ENCODE measurements at places on chromosomes 1 and 21.

- DNase-seq, result no peak
Observed at GRCh38 chr21:17610911-17611310, 1.8 kb downstream of the BTG3 start.

- DNase-seq, result no peak
Observed at GRCh38 chr1:165444897-165445370, at the start of gene RXRG. Gene RXRG, minus strand, starts transcription at chr1:165445126. Its CDS starts 233 bp downstream, at chr1:165444893.

GRCh38 chr1:95640746-95641145 is 406.7 kb downstream of the RWDD3 start:
- DNase-seq, result no peak

GRCh38 chr1:116692879-116693278 is 25.3 kb upstream of the IGSF3 start:
- no peak for DNase-seq

DNA sequence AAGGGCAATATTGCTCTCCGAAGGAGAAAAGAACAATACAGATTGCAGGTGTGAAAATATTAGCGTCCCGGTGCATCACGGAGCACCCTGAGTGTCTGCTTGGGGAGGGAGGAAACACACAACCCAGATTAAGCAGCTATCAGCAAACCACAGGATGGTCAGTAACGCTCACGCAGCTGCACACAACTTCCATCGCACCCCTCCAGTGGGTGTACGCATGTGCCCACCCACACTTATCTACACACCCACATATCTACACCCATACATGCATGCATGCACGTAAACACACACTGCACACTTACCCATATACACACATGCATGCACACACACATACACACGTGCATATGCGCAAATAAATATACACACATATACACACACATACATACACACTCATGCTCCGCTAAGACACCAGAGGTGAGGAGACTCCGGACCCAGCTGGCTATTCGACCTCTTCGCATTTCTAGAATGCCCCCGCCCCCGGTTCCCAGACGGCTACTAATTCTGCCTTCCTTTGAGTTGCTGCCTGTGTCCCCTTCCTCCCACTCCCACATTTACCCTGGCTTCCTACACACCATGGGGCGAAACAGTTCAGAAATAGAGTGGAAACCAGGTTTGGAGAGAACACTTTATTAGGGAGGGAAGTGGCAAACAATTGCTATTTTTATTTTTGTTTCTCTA is 26.2 kb downstream of the ITPKB start:
- no peak for DNase-seq

GRCh38 chr1:2831596-2832212 is 30.2 kb upstream of the TTC34 start:
- no peak for DNase-seq

DNA sequence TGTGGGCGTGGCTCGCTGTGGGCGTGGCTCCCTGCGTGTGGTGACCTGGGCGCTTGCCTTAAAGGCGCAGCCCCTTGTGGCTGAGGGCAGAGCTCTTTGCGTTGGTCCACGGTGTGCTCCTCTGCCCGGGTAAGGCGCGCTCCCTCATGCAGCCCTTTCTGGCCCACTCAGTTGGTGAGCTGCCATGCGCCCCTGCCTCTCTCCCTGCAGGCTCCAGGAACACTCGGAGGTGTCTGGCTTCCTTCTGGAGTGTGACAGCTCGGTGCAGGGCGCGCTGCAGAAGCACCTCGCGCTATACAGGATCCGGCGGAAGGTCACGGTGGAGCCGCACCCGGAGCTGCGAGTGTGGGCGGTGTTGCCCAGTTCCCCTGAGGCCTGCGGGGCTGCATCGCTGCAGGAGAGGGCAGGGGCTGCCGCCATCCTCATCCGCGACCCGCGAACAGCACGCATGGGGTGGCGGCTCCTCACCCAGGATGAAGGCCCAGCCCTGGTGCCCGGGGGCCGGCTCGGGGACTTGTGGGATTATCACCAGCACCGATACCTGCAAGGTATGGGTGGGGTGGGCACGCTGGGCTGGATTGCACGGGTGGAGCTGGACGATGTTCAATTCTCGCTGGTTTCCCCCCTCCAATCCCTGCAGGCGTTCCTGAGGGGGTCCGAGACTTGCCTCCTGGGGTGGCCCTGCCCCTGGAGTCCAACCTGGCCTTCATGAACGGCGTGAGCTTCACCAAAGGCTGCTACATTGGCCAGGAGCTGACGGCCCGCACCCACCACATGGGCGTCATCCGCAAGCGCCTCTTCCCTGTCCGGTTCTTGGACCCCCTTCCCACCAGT is 9.1 kb downstream of the IBA57 start:
- DNase-seq, result no peak

DNA sequence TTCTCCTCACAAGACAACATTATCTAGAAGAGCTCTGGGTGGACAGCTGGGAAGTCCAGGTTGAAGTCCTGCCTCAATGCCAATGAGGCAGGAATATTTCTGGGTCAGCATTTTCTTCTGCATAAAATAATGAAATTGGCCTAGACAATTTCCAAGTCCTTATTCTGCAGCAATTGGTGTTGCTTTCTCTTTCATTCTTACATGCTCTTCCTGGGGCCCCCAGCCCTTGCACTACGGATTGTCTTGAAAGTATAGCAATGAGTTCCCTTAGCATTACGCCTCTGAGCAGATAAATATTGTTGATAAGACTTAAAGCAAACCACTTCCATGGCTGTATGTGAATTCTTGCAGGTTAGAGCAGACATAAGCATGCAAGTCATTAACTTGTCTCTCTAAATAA is 188.5 kb downstream of the TGFBR3 start:
- DNase-seq, result no peak

Data from GOT3 (cell line).